ENCODE measurements at places on chromosomes 6 and 20.

DNA sequence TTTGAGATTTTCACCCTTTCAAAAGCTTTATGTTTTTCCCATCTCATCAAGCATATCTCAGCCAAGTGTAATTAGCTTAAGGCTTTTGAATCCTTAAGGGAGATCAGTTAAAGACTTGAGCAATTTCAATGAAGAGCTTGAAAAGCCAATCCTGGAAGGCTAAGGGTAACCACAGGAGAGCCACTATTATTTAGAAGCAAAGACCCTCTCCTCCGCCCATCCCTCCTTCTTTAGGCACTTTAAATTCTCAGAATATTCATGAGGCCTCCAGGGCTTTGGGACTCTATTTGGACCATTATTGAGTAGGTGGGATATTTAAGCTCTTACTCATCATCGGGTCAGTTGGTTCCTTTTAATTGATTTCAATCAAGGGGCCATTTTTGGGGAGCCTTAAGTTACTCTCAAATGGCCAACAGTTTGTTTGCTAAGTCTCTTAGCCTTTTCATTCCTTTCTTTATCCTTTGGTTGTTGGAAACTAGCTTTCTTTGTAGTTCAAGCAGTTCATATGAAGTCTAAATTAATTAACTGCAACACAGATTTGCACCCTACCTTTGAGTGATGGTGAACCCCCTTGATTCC lies 567.2 kb downstream of the KIF16B start:
- peak; percentile 22 for DNase-seq

- DNase-seq: no peak
These were observed 25.0 kb upstream of the SLC35D3 start for GRCh38 chr6:136897071-136897470.

GRCh38 chr6:137235686-137236085 lies 16.5 kb upstream of the IFNGR1 start:
- no peak for DNase-seq

- no peak for DNase-seq
These were observed 40.4 kb upstream of the ELMO2 start for GRCh38 chr20:46446851-46447250.

GRCh38 chr20:38092260-38092857 lies 58.8 kb downstream of the RPRD1B start:
- DNase-seq: no peak

DNA sequence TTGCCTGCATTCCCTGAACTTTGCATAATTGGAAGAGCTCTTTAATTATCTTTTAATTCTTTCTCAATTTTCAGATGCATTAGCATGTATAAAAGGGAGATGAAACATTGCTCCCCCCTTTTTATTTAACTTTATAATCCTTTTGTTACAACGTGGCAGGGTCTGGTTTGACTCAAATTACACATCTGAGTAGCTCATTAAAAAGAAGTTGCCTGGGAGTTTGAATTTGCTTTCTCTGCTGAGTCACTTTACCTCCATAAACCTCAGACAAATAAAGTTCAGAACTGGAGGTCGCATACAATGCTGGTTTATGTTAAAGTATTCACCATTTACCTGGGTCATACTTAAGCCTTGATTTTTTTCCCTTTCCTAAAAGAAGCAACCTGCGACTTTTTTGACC lies 495.2 kb downstream of the PREX1 start:
- DNase-seq: no peak

DNA sequence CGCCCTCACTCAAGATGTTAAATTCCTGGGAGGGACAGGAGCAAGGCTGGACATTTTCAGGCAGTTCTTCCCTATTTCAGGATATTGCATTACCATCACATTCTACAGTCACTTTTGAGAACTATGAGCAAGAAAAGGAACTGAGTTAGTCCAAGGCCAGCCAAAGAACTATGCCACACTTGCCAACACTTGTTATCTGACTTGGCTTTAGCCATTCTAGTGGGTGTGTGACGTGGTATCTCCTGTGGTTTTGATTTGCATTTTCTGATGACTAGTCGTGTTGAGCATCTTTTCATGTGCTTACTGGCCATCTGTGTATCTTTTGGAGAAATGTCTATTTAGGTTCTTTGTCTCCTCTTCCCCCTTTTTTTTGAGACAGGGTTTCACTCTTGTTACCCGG lies 12.0 kb downstream of the XRN2 start:
- DNase-seq: no peak

DNA sequence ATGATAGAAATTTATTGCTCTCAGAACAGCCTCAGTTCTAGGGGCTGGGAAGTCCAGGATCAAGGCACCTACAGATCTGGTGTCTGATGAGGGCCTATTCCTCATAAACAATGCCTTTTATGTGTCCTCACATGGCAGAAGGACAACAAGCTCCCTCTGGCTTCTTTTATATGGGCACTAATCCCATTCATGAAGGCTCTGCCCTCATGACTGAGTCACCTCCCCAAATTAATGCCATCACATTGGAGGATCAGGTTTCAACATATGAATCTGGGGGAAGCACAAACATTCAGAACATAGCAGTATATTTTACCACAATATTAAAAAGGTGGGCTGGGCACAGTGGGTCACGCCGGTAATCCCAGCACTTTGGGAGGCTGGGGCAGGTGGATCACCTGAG lies 58.5 kb upstream of the CCN6 start:
- no peak for DNase-seq

DNA sequence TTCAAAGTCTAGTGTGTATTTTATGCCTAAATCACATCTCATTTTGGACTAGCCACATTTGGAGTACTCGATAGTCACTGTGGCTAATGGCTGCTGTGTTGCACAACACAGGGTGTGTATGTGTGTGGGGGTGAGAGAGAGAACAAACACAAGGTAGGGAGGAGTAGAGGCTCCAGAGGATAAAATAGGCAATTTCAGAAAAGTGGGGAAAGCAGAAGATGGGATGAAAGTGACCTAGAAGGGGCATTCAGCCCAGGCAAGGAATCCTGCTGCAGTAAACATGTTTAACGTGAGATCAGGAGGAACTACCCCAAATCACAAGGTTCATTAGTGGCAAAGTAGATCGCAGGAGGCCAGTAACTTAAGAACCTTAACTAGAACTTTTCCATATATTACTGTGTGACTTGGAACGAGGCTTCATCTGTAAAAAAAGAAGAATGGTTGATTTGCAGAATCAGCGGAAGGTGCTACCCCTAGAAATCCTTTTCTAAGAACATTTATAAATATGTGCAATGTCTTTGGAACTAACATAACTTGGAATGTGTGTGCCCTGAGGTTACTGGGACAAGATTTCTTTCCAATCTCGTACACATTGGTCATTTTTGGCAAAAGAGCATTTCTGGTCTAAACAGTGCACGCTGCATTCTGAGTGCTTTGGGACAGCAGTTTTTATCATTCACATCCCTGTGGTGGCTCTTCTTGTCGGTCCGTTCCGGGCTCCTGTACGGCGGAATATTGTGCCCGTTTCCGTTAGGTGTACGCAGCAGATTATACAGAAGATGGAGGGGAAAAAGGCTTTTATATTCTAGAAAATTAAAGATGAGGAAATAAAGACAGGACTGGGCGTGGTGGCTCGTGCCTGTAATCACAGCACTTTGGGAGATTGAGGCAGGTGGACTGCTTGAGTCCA lies 2.6 kb downstream of the DUSP22 start:
- DNase-seq: no peak

DNA sequence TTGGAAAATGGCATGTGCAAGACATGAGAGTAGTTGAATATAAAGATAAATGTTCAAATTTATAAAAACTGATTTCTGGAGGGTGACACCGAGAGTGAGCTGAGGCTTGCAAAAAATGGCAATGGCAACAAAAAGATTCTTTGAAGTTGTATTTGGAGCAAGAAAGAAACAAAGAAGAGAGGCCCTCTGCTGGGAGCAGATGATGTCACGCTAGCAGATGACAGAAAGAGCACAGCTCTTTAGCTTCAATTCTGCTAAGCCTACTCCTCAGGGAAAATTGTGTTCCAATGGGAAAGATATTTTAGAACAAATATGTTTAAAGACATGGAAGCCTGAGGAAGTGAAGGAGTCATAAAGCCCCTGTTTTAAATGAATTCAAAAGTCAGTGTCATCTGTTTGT lies 125.3 kb upstream of the NOX3 start:
- DNase-seq: peak; percentile 12

DNA sequence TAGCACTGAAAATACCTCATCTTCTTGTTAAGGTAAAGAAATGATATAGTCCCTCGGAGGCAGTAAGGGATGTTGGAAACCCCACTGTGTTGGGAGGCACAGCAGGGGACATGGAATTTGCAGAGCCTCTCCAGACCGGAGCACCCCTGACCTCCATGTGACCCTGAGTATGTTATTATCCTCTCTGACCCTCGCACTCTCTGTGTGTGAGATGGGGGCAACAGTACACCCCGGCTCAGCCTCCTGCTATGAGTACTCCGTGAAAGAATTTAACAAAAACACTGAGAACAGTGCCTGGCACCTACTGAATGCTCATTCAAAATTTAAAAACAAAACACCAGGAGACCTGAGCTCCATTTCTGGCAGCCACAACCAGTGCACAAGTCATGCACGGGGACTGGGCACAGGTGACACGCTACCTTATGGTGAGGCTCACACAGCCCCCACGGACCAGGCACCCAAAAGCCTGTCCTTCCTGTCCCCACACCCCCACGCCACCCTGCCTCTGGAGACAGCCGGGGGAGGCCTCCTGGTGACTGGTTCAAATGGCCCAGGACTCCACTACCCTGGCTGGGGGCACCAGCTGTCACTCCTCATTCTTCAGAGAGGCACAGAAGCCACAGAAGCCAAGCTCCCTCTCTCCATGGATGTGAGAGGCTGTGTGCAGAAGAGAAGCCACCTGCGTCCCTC lies 6.1 kb downstream of the NINL start:
- peak; percentile 42 for DNase-seq

- DNase-seq: peak; percentile 33
These were observed 10.6 kb downstream of the RPS10 start for GRCh38 chr6:34414999-34415858.

- no peak for DNase-seq
These were observed 65.5 kb downstream of the MAN1A1 start for GRCh38 chr6:119283979-119284545.

DNA sequence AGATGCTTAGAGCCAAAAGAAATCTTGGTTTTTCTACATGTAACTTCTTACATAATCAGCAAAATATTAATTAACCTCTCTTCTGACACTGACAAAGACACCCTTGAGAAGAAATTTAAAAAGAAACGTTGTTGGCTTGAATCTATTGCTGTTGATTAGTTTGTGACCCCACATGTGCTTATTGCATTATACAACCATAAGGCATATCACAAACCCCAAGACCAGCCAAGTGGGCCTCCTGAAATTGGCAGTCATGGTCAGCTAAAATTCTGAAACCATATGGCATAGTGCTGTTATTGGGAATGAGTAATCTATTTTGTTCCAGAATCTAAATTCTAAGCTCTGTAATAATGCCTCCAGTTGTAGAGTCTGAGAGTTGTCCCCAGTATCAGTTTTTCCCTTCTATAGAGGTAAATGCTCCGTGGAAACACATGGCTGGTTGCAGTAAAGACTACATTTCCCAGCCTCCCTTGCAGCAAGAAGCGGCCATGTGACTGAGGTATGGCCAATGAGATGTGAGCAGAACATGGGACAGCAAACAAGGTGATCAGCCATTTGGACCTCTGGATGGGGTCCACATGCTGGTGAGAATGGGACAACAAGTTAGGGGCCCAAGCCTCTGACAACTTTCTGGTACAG lies 42.3 kb upstream of the PTPN1 start:
- peak; percentile 69 for DNase-seq

GRCh38 chr6:1619098-1619672 lies 9.5 kb downstream of the FOXC1 start:
- DNase-seq: no peak

DNA sequence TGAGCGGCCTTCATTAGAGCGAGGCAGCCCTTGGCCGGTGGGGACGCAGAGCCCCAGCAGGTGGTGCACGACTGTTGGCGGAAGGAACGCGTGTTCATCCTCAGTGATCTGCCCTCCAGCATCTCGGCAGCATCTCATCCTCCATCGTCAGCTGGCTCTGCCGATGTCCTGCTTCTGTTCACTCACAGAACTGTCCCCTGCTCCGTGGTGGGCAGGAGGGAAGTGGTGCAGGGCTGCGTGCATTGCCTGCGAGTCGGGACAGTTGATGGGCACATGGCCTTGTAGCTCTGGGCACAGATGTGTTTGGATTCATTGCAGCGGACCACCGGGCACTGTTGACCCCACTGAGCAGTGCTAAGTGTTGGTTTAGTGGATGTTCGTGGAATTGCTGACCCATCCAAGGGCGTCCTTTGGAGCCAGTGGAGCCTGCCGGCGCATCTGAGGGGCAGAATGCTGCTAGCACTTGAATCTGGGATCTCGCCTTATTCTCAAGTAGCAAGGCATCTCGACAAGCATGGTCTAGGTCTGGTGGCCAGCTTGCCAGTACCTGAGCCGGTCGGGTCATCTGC lies 6.7 kb upstream of the SLC17A9 start:
- no peak for DNase-seq

DNA sequence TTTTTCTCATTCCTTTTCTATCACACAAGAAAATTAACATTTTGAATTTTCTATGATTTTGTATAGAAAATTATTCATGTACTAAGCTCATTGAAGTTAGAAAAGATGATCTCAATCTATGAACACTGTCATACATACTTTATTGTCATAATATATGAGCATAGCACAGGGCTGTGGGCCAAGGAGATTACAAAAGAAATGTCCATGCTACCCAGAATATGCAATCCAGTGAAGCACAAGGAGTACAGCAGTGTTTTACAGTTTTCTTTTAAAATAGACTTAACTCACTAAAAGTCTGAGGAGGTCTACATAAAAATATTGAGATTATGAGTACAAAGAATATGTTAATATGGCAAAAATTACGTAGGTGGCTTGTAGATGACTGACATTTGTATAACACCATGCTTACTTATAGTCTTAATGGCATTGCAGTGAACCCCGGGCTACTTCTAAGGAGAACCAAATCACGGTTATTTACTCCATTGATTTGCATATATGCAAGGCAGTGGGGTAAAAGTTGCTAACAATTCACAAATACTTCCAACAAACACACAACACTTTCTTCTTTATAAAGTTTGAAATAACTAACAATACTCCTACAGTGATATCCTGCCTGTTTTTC lies 257.1 kb downstream of the BCKDHB start:
- no peak for DNase-seq

- DNase-seq: peak; percentile 46
These were observed 183.3 kb downstream of the EDN1 start for GRCh38 chr6:12473494-12473893.

DNA sequence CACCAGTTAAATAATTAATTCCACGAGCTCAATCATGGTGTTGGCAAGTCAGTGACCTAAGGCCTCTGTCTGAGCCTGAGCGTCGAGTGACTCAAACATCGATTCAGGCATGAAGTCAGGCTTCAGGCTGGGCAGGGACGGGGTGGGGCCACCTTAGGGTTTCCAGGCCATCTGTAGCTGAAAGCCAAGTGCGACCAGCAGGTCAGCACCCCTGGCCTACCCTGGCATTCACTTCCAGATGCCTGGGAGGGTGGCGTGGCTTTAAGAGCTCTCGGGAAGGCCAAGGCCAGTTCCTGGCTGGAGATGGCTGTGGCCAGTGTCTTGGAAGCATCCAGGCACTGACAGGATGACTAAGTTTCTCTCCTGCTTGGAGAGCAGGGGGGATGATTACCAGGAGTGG lies 113.4 kb downstream of the DACT2 start:
- no peak for DNase-seq
